ENCODE measurements at places on chromosomes 4 and X.

DNA sequence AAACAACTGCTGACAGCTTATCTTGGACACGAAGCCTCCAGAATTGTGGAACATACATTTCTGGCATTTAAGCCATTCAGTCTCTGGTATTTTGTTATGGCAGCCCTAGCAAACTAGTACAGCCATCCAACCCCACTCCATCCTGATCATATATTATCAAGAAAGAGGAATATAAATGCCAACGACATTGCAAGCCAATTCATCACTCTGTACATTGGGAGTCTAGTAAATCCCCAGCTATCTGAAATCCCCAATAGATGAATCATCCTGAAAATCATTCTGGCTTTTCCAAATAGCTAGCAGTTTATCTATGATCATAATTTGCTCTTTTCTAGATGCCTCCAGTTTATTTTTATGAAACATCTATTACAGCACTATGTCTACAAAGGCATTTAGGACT lies 41.1 kb downstream of the FRMD7 start:
- DNase-seq = no peak

- no peak for DNase-seq
Observed at GRCh38 chrX:11189097-11189496, 78.0 kb downstream of the HCCS start.

- peak; percentile 5 for DNase-seq
Observed at GRCh38 chr4:8695237-8696219, 103.0 kb downstream of the CPZ start.

DNA sequence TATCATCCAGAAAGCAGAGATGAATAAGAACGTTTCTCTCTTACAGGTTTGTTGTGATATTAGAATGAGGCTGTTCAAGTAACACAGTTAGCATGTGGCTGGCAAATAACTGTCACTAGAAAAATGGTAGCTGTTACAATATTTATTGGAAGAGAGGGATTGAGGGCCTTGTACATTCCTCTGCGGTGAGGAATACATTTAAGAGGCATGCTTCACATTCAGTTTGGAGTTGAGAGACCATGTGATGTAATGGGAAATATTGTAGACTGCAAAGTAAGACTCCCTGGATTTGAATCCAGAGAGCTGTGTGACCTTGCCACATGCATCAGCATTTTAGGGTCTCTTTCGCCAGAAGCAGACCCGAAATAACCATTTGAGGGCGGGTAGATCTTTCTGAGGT lies 104.8 kb upstream of the KIT start:
- no peak for DNase-seq

- DNase-seq = peak; percentile 69
Observed at GRCh38 chr4:2797545-2798305, 4.8 kb downstream of the SH3BP2 start.

GRCh38 chrX:95733426-95733825 lies 951.2 kb upstream of the DIAPH2 start:
- no peak for DNase-seq

DNA sequence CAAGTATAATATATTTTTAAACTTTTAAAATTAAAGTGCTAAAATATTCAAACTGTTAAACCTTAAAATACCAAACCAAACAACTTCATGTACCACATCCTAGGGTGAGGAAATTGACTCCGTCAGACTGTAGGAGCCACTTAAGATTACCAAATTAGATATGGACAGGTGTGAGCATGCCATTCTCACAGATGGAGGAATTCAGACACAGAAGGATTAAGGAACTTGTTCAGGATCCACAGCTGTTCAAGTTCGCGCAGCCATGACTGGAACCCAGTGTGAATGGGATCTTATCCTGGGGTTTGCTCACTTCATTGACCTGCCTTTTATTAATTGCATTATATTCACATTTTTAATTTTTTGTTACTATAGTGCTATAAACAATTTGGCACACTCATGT lies 224.9 kb upstream of the PCDH7 start:
- DNase-seq = no peak

- no peak for DNase-seq
Observed at GRCh38 chr4:55517526-55518229, 29.0 kb downstream of the CLOCK start.

Data from activated naive CD4-positive, alpha-beta T cell treated with anti-CD3 and anti-CD28 coated beads, Interleukin-2, amount 10 ng/mL, durations not matched to agents 7 days and 5 days (primary cell).